NCI-H2171 treated with DMSO at 0.1 percent for 48 hours (cell line): ENCODE measurements at places on chromosomes 5 and 9.

- DNase-seq, result no peak
Measured at GRCh38 chr5:146410272-146410671, 36.9 kb upstream of the TCERG1 start.

DNA sequence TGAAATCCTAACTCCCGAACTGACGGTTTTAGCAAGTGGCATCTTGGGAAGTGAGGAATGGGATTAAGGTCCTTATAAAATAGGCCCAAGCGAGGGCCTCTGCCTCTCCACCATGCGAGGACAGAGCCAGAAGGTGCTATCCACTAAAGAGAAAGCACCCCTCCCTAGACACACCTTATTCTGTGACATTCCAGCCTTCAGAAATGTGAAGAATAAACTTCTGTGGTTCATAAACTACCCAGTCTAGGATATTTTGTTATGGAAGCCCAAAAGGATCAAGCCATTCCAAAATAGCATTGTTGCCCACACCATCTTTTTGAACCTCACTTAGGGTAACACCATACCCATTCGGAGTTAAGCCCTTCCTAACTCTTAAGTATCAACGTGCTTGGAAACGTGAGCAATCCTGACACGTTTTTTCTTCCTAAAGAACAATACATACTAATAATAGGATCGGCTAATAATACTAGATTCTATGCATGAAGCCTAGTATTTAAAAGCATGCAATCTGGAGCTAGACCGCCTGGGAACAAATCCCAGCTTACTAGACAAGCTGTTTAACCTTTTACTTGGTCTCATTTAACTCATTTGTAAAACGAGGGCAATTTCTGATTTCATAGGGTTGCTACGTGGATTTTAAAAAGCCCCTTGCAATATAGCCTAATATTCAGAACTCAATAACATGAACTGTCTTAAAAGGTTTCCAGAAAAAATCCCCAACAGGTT is 1.1 kb upstream of the SMC2 start:
- DNase-seq, result peak; percentile 41

- DNase-seq, result no peak
Measured at GRCh38 chr5:159786901-159787691, 129.2 kb upstream of the ADRA1B start.

DNA sequence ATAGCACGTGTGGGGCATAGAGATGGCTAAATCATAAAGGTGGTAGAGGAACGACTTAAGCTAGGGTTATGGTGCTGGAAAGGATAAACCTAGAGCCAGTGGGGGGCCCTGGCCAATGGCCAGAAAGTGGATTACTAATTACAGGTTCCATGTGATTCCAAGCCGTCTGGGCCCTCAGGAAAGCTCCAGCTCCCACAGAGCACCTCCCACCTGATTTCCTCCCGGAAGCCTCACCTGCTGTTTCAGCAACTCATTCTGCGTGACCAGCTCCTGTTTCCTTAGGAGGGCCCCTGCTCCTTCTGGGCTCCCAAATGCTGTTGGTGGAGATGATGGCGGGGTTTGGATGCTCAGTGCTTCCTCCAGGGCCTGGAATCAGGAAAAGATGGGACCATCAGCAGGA is 16.2 kb downstream of the GPX3 start:
- peak; percentile 70 for DNase-seq

DNA sequence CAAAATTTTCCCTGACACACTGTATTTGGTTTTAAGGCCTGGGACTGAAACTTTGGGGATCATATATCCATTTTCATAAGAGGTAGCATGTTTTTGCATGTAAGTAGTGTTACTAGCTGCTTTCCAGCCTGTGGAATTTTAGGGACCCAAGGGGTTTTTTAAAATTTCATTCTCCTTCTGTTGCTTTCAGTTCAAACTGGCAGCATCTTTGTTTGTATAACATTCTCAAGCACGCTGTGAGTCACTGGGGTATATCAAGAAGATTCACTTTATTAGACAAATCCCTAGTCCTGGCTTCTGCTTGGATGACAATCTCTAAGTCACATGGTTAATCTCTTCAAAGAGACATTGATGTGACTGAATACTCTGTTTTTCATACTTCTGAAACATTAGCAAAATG is 479.0 kb downstream of the CYLC2 start:
- no peak for DNase-seq

DNA sequence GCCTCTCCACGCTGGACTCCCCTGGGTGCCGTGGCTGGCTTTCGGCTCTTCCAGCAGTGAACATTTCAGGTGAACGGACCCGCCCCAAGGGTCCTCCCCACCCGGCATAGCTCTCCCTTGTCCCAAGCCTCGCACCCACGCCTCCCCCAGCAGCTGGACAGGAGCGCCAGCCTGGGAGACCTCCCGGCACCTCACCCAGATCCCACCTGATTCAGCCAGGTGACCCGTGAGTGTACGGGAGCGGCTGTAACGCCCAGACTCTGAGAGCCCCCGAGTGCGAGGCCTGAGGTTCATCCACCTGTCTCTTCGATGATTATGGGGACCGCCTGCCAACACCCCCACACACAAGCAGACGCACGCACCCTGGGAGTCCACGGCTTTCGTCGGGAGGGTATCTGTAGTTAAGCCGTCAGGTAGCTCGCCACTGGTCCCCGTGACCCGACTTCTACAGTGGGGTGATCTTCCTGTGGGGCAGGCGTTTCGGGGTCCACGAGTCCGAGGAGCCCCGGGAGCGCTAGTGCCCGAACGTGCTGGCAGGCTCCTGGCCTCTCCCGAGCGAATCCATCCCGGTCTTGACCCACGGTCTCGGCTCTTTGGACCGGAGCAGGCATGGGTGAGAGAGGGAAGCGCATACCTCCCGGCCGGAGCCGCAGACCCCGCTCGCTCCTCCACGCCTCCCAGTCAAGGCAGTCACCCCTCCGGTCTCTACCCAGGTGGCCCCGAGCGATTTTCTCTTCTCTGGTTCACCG is 14.9 kb downstream of the TRIM7 start:
- DNase-seq, result no peak

DNA sequence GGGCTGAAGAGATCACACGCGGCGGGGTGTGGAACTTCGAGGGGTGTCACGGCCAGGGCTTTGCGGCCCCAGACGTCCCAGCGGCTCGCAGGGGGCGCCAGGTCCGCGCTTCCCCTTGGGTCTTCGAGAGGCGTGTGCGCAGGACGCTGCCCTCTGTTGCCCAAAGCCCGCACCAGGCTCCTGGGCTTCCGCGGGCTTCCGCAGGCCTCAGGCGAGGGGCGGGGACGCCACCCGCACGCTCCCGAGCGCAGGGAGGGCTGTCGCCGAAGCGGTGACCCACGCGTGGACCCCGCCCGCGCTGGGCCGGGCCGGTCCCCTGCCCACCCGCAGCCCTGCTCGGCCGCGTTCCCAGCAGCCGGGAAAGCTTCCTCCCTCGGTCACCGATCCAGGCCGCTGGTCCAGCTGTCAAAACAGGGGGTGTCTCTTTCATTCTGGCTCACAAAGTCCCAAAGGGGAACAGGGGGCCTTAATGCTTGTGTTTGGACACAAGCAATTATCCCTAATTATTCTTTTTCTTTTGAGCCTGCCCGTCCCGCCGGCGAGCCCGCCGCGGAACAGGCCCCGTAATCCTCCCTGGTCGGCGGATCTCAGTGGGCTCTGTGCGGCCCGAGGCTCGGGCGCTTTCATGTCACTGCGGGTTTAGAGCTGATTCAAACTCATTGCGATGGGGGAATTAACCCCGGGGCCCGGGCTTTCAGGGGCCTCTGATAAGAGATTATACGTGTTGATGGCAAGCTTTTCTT is 60.6 kb downstream of the TMEM174 start:
- DNase-seq, result no peak

- DNase-seq, result no peak
Measured at GRCh38 chr5:140690376-140690932, 716 bp downstream of the HARS1 start.

GRCh38 chr9:12735665-12736064 is 39.2 kb upstream of the LURAP1L start:
- DNase-seq, result no peak

DNA sequence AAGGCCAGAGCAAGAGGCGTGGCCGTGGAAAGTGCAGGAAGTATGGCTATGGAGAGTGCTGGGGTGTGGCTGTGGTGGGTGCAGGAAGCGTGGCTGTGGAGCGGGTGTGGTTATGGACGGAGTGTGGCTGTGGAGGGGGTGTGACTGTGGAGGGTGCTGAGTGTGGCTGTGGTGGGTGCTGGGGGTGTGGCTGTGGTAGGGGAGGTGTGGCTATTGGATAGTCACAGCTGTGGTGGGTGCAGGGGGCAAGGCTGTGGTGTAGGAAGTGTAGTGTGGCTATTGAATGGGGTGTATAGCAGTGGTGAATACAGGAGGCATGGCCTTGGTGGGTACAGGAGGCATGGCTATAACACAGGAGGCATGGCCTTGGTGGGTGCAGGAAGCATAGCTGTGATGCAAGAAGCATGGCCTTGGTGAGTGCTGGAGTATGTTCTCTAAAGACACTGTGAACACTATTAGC is 40.8 kb upstream of the SPATA31C2 start:
- no peak for DNase-seq

DNA sequence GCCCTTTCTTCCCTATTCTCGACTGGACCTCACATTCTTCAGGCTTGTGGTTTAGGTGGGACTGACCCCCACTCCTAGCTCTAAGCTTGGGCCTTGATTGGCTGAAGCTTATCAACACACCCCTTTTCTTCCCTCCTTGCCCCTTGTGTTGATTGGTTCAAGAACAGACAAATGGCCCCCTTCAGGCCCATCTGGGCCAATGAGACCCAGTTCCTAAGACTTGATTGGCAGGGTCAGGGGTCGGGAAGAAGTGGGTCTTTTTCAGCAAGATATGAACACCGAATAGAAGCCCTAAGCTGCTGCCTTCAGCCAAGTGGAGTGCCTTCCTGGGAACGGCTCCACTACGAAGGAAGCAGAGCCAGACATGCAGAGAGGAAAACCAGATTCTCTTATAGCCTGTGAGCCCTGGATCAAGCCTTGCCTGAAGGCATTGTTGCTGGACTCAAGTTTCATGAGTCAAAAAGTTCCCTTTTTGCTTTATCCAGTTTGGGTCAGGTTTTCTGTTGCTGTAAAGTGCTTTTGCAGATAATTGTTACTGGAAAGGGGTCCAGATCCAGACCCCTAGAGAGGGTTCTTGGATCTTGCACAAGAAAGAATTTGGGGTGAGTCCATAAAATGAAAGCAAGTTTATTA is 22.4 kb upstream of the NCS1 start:
- no peak for DNase-seq

- DNase-seq, result peak; percentile 95
Measured at GRCh38 chr5:139105621-139106071, 92.5 kb downstream of the SIL1 start.

- no peak for DNase-seq
Measured at GRCh38 chr5:126335886-126336285, 87.3 kb upstream of the GRAMD2B start.

- no peak for DNase-seq
Measured at GRCh38 chr9:104944356-104944755, 16.4 kb upstream of the ABCA1 start.

GRCh38 chr5:43042626-43043399 is 2.7 kb upstream of the ANXA2R start:
- peak; percentile 84 for DNase-seq

DNA sequence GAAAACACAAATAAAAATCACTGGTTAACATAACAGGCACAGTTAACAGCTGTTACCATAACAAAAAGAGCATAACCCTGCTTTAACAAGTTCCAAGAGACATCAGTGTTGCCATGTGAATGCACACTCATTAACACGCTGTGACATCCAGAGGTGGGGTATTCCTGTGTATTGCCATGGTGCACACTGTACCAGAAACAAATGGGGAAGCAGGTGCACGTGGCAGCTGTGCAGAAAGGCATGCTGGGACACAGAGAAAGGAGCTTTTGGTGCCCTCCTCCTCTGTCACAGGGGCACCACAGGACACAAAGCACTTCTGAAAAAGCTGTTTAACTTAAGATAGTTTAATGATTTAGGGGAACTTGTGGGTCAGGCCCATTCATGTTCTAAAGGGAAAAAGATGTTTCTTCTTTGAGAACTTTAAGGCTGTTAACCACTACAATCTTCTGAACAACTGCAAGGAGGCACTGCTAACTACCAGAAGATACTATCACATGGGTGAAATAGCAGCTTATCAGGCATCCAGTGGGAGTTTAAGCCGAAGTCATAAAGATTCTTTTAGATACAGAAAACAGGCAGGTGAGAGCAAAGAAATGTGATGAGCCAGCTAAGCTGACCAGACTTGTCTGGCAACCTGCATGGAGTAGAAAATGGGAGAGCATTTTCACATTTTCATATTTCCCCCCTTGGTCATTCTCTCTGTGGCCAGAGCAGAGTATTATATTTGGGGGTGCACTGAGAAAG is 56.4 kb upstream of the GOLPH3 start:
- DNase-seq, result peak; percentile 34

GRCh38 chr5:4113426-4113825 is 517.8 kb downstream of the IRX1 start:
- DNase-seq, result no peak

GRCh38 chr5:43369651-43370050 is 42.5 kb downstream of the CCL28 start:
- no peak for DNase-seq

GRCh38 chr9:123216251-123216797 is 52.1 kb downstream of the STRBP start:
- no peak for DNase-seq

- no peak for DNase-seq
Measured at GRCh38 chr5:76483881-76484280, 80.8 kb downstream of the IQGAP2 start.

DNA sequence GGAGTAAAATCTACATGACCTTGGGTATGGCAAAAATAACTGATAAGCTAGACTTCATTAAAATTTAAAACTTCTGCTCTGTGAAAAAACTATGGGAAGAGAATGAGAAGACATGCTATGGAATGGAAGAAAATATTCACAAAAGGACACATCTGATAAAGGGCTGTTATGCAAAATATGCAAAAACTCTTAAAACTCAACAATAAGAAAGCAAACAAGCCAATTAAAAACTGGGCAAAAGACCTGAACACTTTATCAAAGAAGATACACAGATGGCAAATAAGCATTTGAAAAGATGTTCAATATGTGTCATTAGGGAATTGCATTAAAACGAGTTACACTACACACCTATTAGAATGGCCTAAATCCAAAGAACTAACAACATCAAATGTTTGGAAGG is 439.5 kb downstream of the EFNA5 start:
- no peak for DNase-seq

DNA sequence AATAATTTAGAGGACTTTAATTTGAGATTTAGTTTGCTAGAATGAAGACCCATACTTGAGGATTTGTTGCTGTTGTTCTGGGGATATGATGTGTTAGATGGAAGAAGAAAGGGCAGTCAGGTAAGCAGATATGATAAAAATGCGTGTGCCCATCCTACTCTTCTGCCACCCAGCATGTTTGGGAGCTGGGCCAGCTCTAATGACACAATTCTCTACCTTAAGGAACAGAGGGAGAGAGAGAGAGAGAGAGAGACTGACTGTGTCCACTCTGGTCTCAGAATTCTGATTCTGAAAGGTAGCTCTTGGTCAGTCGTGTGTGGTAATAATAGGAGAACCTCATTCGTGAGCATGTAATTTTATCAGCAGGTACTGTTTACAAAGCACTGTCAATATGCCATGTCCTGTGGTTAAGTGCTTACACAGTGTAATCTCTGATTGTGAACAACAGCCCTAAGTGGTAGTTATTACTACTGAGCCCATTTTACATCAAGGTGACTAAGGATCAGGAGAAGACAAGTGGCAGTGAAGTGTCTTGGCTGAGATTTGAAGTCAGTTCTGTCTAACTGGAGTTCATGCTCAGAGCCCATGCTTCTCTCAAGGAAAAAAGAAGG is 307.4 kb upstream of the SEMA6A start:
- no peak for DNase-seq
